ENCODE measurements at places on chromosomes 5 and 9.
A peak's percentile ranks its signal among the peaks of the same experiment; 100 is the strongest.

DNA sequence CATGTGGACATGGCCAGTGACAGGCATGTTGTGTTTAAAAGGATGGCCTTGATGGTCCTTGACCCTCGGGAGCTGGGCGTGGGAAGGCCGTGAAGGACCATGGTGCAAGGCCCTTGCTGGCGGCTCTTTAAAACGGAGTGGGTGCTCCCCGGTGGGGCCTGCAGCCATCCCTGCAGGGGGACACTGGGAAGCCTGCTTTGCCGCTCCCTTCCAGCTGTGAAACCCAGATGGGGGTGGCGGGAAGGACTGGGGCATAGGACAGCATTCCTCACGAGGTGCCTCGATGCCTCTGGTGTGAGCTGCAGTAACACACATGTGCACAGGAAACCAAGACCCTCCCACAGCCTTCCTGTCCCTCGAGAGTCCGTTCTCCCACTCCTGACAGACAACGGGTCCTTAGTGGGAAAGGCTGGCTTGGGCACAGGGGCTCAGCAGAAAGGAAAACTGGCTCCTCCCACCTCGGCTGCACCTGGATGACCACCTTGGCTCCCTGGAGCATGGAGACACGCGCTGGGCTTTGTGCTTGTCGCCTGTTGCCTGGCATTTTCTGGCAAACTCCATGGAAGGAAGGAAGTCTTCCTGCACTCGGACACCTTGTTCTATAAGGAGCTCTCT, 30.3 kb upstream of the IRX4 start:
- no peak for DNase-seq

- DNase-seq = no peak
Measured at GRCh38 chr5:42566652-42567295, 143.5 kb downstream of the GHR start.

DNA sequence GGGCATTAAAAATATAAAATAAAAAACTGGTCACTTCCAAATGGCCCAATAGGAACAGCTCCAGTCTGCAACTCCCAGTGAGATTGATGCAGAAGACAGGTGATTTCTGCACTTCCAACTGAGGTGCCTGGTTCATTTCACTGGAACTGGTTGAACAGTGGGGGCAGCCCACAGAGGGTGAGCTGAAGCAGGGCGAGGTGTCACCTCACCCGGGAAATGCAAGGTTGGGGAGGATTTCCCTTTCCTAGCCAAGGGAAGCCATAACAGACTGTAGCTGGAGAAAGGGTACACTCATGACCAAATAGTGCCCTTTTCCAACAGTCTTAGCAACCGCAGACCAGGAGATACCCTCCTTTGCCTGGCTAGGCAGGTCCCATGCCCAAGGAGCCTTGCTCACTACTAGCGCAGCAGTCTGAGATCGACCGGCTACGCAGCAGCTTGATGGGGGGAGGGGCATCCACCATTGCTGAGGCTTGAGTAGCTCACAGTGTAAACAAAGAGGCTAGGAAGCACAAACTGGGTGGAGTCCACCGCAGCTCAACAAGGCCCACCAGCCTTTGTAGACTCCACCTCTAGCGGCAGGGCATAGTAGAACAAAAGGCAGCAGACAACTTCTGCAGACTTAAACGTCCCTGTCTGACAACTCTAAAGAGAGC, 12.7 kb downstream of the RLN1 start:
- DNase-seq = peak; percentile 78

GRCh38 chr9:136820971-136821825, 13.4 kb downstream of the RABL6 start:
- DNase-seq = no peak

- no peak for DNase-seq
Measured at GRCh38 chr5:132391870-132392269, 22.4 kb downstream of the SLC22A5 start.

GRCh38 chr9:114372921-114373448, 14.8 kb downstream of the AKNA start:
- no peak for DNase-seq

- DNase-seq = no peak
Measured at GRCh38 chr5:43065387-43065947, 25.3 kb upstream of the ANXA2R start.

DNA sequence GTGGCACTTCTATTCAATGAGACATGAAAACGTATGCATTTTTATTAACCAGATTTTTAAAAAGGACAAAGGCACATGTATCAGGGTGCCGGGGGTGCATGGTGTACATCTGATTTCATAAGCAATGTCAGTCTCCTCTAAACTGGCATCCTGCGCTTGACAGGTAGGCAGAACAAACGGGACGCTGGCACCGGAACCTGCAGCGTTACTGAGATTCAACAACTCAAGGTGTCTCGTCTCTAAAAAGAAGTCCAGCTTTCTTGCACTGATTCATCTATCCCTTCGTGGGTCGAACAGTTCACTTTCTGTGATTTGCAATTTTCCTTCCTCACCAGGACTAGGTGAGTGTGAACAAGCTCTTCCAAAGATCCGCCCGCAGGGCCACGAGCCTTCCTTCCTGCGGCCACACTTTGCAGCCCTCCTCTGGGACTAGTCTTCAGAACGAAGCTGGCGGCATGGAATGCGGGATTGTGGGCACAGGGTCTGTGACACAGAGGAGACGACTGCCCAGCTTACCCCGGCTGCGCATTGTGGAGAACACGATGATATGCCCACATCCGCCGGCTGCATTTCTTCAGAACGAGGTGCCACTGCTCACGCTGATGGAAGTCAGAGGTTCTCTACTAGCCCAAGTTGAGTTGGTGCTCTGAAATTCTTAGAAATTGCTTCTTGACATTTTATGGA, 7.2 kb downstream of the SLC6A3 start:
- no peak for DNase-seq

- no peak for DNase-seq
Measured at GRCh38 chr9:132755096-132755495, 84.8 kb downstream of the GTF3C4 start.

- DNase-seq = no peak
Measured at GRCh38 chr9:14864309-14864708, 45.9 kb downstream of the FREM1 start.

DNA sequence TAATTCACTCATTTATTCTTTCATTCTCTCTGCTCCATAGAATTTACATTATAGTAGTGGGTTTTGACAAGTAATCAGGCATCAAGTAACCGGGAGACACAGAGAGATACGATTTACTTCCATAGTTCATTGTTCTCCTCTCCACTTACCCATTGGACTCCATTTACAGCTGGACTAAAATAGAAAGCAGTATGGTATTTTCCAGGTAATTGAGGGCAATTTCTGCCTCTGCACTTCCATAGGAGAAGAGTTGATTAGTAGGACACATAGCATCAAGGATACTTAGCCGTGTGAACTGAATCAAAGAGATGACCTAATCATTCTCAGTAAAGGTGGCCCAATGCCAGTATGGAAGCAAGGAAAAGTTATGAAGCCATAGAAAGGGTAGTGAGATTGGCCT, 244.4 kb downstream of the COX7C start:
- no peak for DNase-seq

DNA sequence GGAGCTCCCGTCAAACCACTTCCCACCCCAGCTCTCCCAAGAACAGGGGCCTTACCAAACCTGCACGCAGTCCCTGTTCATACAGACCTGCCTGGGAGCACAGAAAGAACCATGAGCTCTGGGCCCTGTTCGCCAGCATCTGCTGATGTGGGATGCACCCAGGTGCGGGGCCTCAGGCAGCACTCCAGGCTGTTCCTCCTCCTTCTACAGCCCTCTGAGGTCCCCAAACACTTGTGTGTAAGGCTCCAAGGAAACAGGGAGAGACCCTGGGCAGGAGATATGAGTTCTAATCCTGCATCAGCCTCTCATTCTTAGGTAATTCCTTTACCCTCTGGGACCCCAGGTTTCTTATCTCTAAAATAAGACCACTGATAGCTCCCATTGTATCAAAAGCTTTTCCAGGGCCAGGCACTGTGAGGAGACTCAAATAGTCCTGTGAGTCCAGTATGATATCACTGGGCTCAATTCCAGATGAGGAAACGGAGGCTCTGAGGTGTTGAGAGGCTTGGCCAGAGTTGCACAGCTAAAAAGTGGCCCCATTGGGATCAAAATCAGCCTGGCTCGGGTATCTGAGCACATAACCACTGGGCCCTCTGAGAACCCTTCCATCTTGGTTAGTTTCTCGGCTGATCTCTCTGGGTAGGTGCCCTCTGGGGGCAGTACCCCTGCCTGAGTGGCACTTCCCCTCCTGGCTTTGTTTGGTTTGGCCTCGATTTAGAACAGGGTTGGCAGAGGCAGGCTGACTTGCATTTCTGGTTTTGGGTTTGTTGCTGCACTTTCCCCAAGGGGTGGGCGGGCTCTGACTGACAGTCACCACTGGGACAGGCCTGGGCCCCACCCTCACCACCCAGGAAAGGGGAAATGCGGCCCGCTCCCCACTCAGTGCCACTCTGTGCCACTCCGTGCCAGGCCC, 116.8 kb downstream of the RGS3 start:
- DNase-seq = no peak

DNA sequence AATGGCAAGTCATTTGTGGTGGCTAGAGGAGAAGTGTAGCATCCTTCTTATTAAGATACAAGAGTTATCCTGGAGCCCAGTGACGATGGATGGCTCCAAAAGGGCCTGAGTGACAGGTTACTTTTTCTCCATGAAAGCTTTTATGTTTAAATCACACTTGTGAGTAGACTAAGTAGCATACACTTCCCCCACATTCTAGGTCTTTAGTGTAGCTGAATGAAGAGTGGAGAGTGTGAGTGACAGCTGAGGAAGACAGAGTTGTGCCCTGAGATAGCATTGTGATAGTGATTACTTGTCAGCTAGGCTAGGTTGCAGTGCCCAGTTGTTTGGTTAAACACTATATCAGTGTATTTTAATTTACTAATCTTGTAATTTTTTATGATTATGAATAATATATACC, 337.8 kb downstream of the TENT4A start:
- DNase-seq = no peak

- DNase-seq = no peak
Measured at GRCh38 chr5:2031581-2031980, 148.9 kb upstream of the IRX4 start.

DNA sequence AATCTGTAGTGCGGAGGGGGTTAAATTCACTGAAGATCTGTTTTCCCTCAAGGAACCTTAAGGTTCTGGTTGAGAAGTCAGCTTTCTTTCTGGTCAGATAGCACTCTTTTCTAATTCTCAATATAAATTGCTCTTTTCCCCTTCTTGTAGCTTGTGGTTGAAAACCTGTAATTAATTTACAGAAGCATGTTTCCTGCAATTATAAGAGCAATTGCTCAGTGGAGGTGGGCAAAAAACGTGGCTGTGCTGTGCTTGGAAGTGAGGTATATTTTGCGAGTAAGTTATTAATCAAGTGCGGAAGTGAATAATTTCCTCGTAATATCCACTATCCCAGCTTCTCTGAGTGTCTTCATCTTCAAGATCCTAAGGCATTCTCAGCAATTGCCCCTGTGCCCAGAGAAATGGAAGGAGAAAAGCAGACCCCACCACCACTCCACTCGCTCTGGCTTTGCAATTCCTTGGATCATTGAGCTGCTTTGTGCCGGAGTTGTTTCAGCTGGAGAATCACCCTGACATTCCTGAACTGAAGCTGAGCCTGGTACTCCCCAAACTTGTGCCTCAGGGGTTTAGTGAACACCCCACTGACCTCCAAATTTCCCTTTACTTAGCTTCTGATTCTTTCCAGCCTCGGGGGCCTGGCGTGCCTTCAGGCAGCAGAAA, 140.6 kb downstream of the LRRC70 start:
- no peak for DNase-seq

- no peak for DNase-seq
Measured at GRCh38 chr5:43482490-43483297, 971 bp downstream of the TMEM267 start.

DNA sequence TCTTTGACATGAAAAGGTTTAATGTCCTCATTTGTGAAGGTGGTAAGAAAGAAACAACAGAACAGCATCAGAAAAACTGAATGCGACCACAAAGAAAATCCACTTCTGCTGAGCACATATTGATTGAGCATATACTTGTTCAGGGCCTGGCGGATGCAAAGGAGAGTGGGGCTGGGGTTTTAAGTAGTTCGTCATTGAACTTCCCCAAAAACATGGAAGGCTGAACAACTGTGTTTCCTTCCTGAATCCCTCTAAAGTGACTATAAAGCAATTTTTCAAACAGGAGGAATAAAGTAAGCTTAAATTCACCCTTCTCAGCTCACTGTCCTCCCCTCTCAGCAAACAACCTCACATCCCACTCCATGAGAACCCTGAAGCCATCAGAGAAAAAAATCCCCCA, 262.9 kb downstream of the AGTPBP1 start:
- DNase-seq = no peak

GRCh38 chr9:134139081-134139480, 3.2 kb downstream of the WDR5 start:
- no peak for DNase-seq

- DNase-seq = peak; percentile 55
Measured at GRCh38 chr9:107737987-107738743, 248.6 kb upstream of the KLF4 start.

- DNase-seq = no peak
Measured at GRCh38 chr9:96009223-96009602, 133.7 kb downstream of the ERCC6L2 start.

GRCh38 chr5:172118891-172119290, 69.1 kb downstream of the STK10 start:
- DNase-seq = no peak

GRCh38 chr9:112288029-112288428, 45.4 kb downstream of the PTBP3 start:
- no peak for DNase-seq

DNA sequence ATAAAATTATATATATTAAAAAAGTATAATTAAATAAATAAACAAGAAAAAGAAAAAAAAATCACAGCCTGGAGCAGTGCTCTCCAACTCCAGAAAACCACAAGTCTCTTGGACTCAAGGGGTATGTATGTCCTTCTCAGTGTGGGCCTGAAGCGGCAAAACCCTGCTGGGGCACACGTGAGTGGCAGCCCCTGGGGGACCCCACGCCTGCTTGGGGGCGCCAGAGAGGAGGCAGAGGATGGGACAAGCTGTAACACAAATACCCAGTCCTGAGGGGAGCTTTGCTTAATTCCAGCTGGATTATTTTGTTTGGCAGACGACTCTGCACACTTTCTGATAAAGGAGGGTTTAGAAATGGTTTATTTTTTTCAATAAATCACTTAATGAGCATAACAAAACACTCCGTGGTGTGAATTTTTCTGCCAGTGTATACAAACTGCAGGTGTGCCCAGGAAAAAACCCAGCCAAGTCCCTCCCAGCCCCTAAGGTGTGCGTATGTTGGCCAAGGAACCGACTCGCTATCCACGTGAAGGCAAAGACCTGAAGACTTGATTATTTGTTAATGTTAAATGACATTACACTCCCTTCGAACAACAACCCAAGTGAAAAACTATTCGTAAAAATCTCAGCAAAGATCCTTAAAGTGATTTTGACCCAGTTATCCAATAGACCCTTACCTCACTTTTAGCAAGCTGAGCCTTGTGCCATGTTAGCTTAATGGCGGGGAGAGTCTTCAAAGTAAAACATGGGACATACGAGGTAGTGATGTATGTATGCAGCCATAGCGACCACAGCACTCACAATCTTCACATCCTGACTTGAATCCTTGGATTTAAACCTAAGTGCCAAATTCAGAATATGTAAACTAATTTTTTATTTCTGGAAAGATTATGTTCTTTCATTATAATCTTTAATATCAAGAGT, 32.9 kb downstream of the ANKH start:
- no peak for DNase-seq

- no peak for DNase-seq
Measured at GRCh38 chr5:178557416-178557815, 32.8 kb downstream of the COL23A1 start.
